ENCODE measurements at places on chromosomes 16 and 17.

DNA sequence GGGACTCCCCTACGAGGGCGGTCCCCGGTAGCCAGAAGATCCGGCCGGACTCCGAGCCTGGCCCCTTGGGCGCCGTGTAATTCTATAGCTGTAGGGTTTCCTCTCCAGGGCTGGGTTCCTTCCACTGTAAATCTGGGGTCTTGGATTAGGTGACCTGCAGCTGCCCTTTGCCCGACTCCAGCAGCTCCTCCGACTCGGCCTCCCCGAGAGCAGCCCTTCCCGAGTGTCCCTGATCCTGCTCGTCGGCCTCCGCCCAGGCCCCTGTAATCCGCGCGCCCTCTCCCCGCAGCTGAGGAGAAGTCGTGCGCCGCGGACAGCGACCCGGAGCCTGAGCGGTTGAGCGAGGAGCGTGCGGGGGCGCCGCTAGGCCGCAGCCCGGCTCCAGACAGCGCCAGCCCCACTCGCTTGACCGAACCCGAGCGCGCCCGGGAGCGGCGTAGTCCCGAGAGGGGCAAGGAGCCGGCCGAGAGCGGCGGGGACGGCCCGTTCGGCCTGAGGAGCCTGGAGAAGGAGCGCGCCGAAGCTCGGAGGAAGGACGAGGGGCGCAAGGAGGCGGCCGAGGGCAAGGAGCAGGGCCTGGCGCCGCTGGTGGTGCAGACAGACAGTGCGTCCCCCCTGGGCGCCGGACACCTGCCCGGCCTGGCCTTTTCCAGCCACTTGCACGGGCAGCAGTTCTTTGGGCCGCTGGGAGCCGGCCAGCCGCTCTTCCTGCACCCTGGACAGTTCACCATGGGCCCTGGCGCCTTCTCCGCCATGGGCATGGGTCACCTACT is 5.5 kb downstream of the TBX2 start:
- no peak for DNase-seq

DNA sequence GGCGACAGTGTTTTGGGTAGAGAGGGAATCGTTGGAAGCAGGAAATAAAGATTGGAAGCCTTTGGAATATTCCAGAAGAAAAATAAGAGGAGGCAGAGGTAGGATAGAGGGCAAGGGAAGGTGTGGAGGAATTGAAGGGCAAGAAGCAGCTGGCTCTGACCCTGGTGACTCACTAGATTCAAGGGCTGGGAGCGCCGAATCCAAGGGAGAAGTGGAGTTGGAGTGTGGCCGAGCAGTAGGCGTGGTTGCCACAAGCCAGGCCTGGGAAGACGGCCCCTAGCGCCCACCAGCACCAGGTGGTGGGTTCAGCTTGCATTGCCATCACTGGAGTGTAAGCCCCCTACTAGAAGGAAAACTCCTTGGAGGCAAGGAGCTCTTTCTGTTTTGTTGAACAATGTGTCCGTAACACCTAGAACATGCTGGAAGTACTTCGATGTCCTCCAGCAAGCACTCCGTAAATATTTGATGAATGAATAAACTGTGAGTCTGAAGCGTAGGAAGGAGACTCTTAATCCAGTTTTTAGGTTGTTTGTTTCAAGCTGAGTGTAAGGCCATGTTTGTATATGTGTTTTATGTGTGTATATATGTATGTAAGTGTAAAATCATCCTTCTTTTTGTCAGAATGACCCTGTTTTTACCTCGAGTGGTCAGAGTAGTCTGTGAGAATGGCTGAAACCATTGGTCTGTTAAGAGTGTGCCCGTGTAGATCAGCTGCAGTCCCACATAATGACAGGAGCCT is 139.5 kb downstream of the CMIP start:
- DNase-seq, result no peak

DNA sequence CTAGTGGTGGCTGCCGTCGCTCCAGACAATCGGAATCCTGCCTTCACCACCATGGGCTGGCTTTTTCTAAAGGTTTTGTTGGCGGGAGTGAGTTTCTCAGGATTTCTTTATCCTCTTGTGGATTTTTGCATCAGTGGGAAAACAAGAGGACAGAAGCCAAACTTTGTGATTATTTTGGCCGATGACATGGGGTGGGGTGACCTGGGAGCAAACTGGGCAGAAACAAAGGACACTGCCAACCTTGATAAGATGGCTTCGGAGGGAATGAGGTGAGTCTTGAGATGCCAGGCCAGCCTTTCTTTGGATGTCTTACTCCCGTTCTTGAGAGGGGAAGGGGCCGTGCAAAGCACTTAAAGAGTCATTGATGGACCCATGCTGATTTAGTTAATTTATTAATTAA is 16.1 kb downstream of the ARSG start:
- DNase-seq, result no peak

DNA sequence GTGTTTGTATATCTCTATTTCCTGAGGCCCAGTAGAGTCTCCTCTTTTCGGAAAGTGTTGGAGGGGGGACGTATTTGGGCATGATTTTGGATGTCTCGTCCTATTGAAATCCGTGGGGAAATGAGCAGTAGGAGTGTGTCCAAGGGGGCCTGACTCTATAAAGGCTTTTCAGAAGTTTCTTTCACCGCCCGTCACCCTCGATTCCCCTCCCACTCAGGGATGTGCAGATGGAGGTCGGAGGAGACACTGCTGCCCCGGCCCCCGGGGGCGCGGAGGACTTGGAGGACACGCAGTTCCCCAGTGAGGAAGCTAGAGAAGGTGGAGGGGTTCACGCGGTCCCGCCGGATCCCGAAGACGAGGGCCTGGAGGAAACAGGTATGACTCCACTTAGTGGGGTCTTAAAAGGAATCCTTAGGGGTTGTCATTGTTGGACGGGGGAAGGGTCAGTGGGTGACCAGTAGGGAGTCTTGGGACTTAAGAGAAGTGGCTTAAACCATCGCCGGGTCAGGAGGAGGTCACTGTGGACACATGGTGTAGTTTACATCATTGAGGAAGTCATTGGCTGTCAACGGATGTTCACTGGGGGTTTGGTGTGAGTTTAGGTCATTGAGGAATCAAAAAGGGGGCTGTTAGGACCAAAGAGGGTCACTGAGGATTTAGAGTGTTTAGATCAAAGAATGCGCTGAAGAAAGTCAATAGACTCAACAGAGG is 424 bp downstream of the MON1B start:
- DNase-seq, result peak; percentile 16

DNA sequence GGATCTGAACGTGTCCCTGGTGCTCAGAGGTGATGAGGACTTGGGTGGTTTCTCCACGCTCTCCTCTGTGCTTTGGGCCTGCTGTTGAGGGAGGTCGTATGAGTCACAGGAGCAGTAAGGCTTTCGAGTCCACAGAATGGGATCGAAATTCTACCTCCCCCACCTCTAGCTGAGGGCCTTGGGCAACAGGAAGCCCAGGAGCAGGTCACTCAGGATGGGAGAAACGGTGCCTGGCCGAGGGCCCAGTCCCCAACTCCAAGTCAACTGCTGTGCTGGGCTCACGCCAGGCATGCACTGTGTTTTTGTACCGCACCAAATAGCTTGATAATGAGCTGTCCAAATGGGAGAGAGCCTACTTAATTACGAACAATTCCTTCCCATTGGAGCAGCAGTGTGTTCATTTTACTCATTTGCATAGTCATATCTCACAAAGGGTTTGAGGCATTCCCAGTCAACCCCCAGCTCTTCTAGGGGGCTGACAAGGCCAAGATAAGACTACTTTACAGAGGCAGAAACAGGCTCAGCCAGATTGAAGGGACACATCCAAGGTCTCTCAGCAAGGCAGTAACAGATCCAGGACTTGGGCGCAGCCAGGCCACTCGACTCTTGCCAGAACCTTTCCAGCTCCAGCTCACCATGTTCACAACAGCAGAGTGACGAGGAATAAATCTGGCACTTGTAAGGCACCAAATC is 53.6 kb downstream of the WNT3 start:
- no peak for DNase-seq

Measured in stimulated activated CD4-positive, alpha-beta T cell treated with anti-CD3 and anti-CD28 coated beads, Interleukin-1b, Interleukin-23, amount 100 ng/mL, for 4 hours (primary cell).